ENCODE measurements at places on chromosomes 4 and X. TPM values are rescaled to one million over a fixed set of nuclear protein-coding genes. Genes with fewer than 3 reads are reported as not detected.

The MGARP gene
- 5.2 TPM for total RNA-seq

The GIMD1 gene
- not detected for total RNA-seq

The TKTL2 gene
- not detected for total RNA-seq

The ADH5 gene
- 136 TPM for total RNA-seq

The GEMIN8 gene
- 20.0 TPM for total RNA-seq

The ETFDH gene
- 25.9 TPM for total RNA-seq

The WDR17 gene
- 0.67 TPM for total RNA-seq

The GATA1 gene
- total RNA-seq, result not detected

The TMPRSS11A gene
- total RNA-seq, result not detected

The SLIT2 gene
- total RNA-seq, result 55.6 TPM

The BTC gene
- total RNA-seq, result 0.21 TPM

The TREX2 gene
- total RNA-seq, result 2.5 TPM

The MAGEA8 gene
- total RNA-seq, result not detected

Data from osteocyte (in vitro differentiated cells).